ENCODE measurements at places on chromosomes 1 and 21. TPM values are rescaled to one million over a fixed set of nuclear protein-coding genes. Genes with fewer than 3 reads are reported as not detected.

- no peak for DNase-seq
Observed at GRCh38 chr1:243364866-243365265, 109.0 kb downstream of the SDCCAG8 start.

DNA sequence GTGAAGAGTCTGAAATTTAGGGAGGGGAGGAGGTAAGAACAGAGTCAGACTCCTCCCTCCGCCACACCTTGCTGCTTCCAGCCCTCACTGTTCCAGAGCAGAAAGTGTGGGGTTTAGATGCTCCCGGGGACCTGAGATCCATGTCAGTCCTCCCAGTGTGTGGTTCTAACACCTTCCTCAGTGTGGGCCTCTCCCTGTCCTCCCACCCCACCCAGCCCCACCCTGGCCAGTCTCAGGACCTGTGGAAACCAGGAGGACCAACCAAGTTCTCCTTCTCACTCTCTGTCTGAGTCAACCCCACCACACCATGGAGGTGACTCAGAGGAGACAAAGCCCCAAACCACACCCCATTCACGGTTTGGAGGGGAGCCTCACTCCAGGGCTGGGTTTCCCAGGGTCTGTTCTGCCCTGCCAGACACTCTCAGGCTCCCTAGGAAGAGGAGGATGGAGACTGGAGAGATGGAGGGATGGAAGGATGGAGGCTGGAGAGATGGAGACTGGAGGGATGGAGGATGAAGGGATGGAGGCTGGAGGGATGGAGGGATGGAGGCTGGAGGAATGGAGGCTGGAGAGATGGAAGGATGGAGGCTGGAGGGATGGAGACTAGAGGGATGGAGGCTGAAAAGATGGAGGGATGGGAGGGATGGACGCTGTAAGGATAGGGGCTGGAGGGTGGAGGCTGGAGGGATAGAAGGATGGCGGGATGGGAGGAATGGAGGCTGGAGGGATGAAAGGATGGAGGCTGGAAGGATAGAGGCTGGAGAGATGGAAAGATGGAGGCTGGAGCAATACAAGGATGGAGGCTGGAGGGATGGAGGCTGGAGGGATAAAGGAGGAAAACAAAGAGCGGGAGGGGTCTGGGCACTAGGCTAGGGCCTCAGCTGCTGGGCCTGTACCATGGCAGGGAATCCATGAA, 100.9 kb upstream of the RUNX3 start:
- DNase-seq: peak; percentile 77

DNA sequence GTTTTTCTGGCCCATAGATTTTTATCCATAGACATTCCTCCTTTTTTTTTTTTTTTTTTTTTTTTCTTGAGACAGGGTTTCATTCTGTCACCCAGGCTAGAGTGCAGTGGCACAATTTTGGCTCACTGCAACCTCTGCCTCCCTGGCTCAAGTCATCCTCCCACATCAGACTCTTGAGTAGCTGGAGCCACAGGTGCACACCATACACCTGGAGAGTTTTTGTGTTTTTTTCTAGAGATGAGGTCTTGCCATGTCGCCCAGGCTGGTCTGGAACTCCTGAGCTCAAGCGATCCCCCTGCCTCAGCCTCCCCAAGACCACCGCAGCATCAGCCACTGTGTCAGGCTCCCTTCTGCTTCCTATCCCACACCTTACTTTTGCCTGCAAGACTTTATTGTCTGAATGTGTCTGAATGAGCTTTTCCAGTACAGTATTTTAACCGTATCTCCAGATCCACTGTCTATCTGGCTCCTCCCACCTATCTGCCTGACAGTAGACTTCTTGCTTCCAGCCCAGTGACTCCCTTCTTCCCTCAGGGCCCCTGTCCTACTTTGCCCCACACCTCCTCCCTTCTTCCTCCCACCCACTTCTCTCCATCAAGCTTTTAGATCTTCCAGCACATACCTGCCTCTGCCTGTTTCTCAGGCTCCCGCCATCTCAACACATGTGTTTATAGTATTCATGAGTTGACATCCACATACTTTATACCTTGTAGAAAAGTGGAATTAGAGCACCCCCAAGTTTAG, 6.1 kb downstream of the C1orf21 start:
- no peak for DNase-seq

Gene TIAM1
- 23.7 TPM for total RNA-seq

Gene HSF2BP
- total RNA-seq: 0.64 TPM

DNA sequence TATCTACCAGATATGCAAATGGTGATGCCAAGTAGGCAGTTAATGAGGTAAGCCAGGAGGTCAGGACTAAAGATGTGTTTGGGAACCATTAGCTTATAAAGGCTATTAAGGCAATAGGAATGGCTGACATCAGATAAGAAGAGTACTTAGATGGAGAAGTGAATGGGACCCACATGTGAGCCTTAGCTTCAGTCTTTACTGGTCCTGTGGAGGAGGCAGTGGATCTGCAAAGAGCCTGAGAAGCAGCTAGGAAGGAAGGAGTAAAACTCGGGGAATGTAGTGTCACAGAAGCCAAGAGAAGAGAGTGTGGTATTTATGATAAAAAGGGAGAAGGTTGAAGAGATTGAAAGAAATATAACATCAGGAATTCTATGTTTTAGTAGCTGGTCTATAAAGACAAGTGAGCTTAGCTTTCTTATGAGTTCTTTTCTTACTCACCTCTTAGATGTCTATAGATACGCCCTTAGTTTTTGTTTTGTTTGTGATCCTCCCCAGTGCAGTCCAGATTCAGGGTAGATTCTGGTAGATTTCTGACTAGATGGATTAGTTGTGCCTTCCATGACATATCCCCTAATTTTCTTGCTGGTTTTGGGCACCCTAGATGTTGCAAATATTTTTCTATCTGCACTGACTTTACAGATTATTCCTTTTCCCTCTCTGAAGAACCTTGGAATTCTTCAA, 39.4 kb downstream of the SLAMF6 start:
- DNase-seq: no peak

- no peak for DNase-seq
Observed at GRCh38 chr1:6889875-6890480, 104.7 kb downstream of the CAMTA1 start.

Gene SCMH1
- 24.2 TPM for total RNA-seq

DNA sequence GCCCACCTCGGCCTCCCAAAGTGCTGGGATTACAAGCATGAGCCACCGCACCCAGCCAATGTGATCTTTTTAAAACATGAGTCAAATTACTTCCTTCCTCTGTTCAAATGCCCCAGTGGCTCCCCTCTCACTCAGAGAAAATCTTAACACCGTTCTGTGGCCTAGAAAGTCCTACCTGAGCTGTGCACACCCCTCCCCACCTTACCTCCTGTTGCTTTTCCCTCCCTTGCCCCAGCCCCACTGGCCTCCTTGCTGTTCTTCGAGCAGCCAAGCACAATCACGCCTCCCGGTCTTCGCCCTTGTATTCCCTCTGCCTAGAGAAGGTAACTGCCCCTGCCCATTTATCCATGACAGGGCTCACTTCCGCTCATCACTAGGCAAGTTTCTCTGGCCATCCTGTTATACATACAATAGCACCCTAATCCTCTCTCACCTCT, 62.6 kb upstream of the RPL11 start:
- DNase-seq: no peak

Gene GJC2
- 6.2 TPM for total RNA-seq

GRCh38 chr1:232943679-232944252, 6.6 kb upstream of the NTPCR start:
- no peak for DNase-seq

Gene RAB25
- total RNA-seq: 0.91 TPM

- DNase-seq: no peak
Observed at GRCh38 chr1:41430582-41430981, 53.9 kb downstream of the EDN2 start.

DNA sequence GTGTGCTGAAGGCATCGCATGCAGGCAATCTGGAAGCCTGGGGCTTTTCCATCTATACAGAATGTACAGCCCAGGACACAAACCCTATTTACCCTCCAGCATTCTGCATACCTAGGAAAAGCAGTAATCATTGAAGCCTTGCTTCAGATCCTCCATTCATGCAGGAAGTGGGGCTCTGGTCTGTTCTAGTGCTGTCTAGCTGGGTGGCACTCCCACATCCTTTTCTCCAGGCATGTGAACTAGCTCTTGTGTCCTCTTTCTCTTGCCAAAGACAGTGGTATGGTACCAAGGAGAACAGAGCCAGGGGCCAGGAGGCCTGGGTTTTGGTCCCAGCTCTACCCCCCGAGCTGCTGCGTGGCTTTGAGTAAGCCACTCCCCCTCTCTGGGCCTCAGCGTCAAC, 21.7 kb downstream of the LRP8 start:
- DNase-seq: no peak

Gene IGSF21
- not detected for total RNA-seq

Gene SV2A
- total RNA-seq: 23.9 TPM

DNA sequence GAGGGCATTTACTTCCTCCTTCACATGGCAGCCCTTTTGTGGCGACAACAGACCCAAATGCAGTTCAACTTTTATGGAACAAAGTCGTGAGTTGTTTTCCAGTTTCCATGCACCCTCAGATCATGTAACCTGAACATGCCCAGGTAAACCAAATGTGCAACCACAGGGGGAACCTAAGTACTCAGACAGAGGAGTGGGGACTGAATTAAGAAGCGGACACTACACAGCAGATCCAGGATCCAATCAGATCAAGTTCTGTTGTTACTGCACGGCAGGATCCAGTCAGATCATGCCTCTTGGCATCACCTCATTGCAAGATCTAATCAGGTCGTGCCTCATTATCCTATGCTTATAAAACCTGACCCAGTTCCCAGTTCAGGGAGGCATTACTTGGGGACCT, 115.7 kb downstream of the MATN1 start:
- DNase-seq: no peak

DNA sequence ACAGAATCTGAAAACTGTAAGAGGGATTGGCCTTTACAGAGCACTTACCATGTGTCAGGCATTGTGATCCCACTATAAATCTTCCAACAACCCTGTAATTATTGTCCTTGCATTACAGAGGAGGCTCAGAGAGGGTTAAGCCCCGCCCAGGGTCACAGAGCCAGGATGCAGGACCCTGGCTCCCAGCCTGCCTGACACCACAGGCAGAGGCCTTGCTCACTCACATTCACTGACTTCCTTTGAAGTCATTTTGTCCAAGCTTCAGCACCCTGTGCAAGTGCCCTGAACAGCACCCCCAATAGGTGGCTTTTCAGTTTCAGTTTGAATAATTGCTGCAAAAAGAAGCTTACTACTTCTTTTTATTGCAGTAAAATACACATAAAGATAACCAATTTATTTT, 256.8 kb upstream of the NFIA start:
- DNase-seq: no peak

DNA sequence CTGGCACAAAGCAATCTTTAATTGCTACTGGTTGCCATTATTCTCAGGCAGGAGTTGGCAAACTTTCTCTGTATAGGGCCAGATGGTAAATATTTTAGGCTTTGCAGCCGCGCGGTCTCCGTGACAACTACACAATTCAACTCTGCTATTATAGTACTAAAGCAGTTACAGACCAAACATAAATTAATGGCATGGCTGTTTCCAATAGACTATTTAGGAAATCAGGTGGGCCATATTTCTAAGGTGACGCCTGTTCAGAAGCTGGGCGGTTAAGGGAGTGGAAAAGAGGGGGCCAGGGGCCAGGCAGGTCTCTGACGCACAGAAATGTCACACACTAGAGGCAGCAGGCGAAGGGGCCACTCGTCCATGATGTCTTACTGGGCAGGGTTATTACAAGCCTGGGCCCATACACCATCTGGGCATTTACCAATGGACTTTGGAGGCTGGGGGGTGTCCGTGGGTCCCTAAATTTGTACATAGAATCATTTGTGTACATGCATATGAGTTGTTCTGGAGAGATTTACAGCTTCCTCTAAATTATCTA, 80.1 kb downstream of the STUM start:
- DNase-seq: no peak

GRCh38 chr1:39452540-39452939, 38.9 kb upstream of the BMP8A start:
- no peak for DNase-seq

Gene OR2T2
- total RNA-seq: not detected

DNA sequence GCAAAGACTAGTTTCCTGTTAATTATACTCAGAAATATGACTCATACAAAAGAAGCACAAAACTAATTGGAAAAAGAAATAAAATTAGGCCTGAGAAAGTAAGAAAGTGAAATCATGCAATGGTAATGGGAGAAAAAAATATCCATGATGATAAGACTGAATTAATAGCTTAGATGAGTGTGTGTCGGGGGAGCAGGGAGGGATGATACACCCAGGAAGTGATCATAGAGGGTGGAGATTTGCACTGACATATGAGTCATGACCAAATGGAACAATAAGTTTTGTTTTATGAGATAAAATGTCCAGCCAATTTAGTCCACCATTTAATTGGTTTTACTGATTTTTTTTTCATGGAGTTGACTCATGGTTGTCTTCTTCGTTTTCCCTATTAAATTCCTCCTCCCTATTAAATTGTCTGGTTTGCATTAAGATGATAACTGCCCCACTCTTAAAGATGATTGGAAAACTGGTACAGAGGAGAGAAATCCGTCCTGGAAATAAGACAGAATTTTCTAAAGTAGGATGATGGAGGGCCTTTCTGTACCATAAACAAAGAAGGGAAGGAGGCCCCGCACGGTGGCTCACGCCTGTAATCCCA, 111.7 kb upstream of the KCNJ6 start:
- DNase-seq: no peak

DNA sequence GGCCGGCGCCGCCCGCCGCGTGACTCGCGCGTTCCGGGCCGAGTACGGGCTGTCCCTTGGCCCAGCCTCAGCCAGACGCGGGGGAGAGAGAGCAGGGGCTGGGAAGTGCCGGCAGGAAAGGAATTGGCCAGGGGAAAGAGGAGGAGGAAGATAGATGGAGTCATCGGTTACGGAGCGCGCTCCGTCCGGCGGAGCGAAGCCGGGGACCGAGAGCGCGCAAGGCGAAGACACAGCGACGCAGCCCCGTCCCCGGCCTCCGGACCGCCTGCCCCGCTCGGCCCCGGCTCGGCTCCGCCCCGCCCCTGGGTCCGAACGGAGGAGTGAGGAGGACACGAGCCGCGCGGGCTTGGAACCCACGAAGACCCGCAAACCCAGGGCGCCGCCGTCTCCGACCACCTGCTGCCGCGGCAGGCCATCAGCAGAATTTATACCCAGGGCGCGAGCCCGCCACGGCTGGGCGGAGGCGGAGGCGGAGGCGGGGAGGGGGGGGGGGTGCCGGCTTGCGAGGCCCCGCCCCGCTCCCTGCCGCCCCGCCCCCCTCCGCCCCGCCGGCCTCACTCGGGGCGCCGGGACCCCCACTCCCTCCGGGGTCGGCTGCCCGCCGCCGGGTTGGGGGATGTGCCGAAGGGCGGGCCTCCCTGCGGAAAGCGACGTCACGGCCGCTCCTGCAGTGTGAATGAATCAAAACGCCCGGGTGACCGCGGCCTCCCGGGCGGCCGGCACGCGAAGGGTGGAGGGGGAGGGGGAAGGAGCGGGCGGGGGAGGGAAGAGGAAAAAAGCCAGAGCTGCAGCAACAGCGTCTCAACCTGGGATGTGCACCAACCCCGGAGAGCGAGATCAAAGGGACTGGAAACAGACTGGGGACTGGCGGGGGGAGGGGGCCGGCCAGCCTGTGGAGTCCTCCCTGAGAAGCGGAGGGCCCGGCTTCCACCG, at the start of gene LHX4:
Gene LHX4, plus strand, starts transcription at position 782 of the 933 bp plus-strand sequence. CDS start 266 bp downstream, outside the sequence.
- peak; percentile 58 for DNase-seq
